ENCODE measurements at places on chromosomes 6 and 20. TPM values are rescaled to one million over a fixed set of nuclear protein-coding genes. Genes with fewer than 3 reads are reported as not detected.

The OPN5 gene
- not detected for total RNA-seq

The PLCB4 gene
- total RNA-seq: 1.6 TPM

The TCF21 gene
- total RNA-seq: not detected

The SLC22A16 gene
- total RNA-seq: not detected

The PHACTR2 gene
- 160 TPM for total RNA-seq

The CDH4 gene
- total RNA-seq: 0.81 TPM

The LRRC1 gene
- total RNA-seq: 10.6 TPM

The MUCL3 gene
- total RNA-seq: not detected

The SLC22A3 gene
- total RNA-seq: not detected

The AGER gene
- total RNA-seq: 12.0 TPM

The FAM83B gene
- not detected for total RNA-seq

The MRPL2 gene
- total RNA-seq: 63.6 TPM

The TRIM10 gene
- not detected for total RNA-seq

The DEFB132 gene
- not detected for total RNA-seq
